ENCODE measurements at places on chromosomes 6 and 20.

- DNase-seq: peak; percentile 63
Observed at GRCh38 chr20:52972965-52973819, 1.0 kb downstream of the TSHZ2 start.

DNA sequence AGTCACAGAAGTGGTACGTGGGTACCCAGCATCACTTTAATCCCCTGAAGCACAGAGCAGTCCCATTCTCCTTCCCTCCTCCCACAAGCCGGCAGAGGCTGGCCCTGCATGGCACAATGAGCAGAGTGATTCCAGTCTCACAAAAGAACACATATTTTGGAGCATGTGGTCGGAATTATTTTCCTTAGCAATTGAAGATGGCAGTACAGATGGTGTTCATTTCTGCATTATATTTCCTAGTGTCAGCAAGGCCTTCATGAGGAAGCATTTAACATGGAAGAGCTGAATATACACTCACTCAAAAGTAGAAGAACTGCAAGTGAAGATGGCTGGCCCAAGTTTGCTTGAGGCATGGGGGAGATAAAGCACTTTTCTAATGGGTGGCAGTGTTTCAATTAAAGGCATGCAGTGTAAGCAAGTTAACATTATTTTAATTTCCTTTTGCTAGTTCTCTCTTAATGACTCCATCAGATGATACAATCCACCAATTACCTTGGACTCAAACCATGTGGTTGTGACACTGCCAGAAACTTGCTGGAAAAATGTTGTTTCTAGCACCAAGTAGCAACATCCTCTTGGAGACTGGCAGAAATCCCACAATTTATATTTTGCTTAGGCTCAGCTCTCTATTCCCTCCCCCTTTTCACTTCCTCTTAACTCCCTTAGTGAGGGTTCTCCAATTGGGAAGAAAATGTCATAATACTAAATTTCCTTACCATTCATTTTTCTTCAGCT, 74.4 kb downstream of the ARHGAP18 start:
- no peak for DNase-seq

- DNase-seq: no peak
Observed at GRCh38 chr20:33936656-33937055, 57.1 kb upstream of the RALY start.

DNA sequence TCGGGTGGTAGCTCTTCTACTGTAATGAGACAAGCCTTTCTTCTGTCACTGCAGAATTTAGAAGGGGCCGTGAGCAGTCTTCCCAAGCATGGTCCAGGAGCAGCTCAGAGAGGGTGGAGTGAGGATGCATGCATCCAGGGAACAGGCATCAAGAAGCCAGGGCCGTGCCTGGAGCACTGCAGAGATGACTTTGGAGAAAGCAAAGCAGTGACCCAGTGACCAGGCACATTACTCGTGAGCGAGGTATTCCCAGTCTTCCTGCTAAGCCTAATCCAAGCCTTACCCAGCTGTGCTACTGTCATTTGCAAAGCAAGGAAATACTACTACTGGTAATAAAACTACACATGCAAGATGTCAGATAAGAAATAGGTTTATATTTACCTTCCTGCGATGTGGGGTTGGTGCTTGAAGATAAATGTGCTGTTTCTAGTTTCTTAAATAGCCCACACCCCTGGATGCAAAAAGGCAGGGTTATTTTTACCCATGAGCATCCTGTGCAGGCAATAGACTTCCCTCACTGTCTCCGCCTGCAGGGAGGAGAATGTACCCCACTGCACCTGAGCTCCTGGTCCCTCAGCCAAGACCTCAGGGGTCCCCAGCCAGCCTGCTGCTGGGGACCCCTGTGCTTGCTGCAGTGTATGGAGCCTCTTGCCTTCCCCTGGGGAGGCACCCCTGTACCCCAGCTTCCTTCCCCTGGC, 62.9 kb downstream of the SSR1 start:
- no peak for DNase-seq

DNA sequence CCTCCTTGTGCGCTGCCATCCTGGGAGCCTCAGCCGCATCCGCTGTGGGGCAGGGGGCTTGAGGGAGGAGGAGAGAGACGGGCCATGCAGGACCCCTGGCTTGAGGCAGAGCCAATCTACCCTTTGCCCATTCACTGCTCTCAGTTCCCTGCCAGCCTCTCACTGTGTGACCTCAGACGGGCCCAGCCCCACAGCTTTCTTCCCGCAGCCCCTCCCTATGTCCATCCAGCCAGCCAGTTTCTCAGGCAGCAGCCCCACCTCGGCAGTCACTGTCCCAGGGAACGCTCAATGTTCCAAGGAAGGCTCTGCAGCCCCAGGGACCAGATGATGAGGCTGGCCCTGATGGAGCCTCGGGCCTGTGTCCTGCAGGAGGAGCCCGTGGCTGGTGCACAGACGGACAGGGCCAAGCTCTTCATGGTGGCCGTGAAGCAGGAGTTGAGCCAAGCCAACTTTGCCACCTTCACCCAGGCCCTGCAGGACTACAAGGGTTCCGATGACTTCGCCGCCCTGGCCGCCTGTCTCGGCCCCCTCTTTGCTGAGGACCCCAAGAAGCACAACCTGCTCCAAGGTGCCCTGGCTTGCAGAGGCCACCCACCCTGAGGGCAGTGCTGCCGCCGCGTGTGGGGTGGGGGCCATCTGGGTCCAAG, 3.9 kb upstream of the TNFRSF6B start:
- DNase-seq: no peak

GRCh38 chr20:57560554-57561355, at the start of gene PCK1:
TSS of gene PCK1 (plus strand) at chr20:57561110. CDS start at chr20:57561412, 302 bp downstream.
- DNase-seq: no peak

DNA sequence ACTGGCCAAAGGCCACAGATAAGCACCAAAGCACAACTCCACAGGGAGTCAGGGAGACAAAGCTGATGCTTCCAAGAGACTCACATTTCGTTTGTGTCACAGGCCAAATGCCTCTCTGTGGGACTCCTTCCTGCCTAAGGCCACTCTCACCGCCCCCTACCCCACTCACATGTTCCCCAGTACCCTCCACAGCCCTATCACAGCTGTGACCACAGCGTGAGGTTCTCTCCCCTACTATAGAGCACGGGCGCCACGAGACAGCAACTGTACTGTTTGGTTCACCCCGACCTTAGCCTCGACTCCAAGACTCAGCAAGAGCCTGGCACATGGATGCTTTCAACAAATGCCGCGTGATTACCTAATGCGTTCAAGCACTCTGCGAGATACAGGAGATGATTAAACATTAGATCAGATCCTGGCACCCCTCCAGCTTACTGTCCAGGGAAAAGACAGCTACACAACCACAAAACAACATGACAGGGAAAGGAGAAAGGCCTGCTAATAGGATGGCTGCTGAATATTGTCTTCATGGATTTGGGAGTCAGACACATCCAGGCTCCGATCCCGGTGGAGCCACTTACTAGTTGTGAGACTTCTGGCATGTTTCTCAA, 105.5 kb downstream of the AGPAT4 start:
- peak; percentile 50 for DNase-seq

DNA sequence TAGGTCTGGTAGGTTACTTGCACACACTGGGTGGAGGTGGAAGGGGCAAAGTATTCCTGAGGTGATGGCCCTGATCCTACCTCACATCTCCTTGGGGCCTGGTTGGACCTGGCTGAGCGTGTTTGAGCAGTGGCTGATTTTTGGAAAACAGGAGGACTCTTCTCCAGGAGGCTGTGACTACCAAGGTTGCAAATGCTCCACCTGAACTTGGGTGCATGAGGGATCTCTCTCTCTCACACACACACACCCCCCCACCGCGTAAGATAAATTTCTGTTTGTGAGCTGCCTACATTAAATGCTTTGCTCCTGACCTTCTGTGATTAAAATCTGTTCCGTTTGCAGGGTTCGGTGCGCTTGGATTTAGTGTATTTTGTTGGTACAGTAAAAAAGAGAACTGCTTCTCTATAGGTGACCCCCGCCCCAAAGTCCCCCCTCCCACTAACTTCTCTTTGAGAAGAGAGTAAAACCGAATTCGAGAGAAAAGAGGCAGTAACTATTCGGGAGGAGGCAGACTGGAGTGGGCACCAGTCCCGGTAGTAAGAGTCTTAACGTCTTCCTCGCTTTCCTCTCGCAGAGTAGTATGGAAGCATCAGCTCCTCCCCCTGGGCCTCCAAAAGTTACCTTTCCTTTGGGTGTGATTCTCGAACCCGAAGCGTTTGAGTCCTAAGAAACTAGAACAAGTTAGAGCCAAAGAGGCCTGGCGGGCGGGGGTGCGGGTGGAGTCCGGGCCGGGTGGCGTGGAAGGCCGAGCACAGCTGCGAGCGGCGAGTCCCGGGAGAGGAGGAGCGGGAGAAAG, 585 bp upstream of the DSE start:
- DNase-seq: no peak

DNA sequence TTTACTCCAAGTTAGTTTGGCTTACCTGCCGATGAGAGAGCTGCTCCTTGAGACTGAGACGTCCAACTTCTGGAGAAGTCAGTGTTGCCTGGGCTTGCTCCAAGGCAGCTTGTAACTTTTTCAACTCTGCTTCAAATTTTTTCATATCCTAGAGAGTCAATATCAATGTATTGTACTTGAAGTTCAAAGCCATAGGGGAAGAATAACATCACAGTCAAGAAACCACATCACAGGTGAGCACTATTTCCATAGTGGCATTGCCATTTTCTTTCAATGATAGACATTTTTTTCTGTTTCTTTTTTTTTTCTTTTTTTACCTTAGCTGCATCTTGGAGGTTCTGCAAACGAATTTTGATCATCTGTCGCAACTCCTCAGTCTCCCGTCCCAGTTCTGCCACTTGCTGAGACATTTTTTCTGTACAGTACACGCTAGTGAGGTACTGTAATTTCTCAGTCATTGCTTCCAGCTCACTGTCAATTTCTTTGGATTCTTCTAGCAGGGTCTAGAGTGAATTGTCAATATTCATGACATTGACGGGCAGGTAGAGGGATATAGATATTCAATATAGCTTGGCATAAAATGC, 326.7 kb downstream of the SYNE1 start:
- no peak for DNase-seq

DNA sequence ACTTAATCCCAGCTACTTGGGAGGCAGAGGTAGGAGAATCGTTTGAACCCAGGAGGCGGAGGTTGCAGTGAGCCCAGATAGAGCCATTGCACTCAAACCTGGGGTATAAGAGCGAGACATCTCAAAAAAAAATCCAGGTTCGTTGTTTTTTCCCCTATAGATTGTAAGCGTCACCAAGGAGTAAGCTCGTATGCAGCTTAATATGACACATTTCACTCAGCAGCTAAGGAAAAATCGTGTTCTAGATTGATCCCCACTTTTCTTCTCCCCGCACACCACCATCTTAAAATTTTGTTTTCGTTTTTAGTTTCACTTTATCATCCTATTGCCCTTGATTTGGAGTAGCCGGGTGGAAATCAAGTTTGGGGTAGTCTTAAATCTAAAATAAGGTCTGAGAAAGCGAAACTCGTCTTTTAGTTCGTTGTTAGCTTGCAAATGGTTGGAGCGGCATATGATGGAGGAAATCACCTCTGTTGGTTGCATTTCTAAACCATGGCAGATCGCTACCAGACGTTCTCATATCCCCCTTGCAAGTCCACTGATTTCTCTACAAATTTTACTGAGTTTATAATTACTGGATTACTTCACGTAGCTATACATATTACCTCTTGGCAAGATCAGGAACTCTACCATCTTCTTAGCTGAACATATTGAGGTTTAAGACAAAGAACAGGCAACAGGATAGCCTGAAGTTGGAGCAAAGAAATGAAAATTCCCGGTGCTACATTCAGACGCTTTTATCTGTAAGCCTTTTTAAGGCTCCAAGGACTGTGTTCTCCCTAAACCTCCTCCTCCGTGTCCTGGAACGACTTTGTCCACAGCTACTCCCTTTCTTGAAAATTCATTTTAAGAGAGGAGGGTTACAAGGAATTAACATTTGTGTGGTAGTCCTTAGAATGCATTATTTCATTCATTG, 91.1 kb upstream of the BTN3A2 start:
- no peak for DNase-seq

- no peak for DNase-seq
Observed at GRCh38 chr6:7176208-7176607, 68.4 kb downstream of the RREB1 start.

DNA sequence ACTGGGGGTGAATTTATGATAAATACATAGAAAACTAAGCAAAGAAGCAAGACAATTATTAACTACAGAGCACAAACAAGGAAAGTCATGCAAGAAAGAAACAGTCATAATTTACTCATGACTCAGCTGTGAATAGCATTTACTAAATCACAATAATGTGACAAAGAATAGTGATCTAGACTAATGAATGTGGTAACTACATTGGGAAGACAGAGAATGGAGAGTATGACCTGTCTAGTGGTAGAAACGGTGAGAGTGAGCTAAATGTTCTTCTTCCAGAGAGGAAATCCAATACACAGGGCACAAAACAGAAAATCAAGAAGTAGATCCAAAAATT, 153.5 kb upstream of the DST start:
- DNase-seq: no peak

- DNase-seq: peak; percentile 71
Observed at GRCh38 chr20:23340524-23340923, 10.1 kb upstream of the NXT1 start.

DNA sequence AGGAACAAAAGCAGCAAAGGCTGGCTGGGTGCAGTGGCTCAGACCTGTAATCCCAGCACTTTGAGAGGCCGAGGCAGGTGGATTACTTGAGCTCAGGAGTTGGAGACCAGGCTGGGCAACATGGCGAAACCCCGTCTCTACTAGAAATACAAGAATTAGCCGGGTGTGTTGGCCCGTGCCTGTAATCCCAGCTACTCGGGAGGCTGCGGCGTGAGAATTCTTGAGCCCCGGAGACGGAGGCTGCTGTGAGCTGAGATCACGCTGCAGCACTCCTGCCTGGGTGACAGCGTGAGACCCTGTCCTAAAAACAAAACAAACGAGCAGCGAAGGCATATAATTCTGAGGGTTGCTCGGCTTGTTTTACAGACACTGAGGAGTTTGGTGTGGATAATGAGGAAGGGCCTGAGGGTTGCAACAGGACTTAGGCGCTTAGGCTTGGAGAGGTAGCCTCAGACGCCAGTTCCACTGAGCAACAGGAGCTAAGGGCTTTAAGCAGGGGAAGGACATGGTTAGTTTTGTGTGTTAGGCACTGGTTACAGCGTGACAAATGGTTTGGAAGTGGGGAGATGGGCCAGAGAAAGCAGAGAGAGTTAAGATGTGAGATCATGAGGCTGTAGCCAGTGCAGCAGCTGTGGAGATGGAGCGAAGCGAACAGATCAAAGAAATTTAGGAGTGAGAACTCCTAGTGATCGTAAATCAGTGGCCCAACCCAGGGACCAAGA, 1.2 kb downstream of the MYH7B start:
- no peak for DNase-seq

- DNase-seq: no peak
Observed at GRCh38 chr6:146041282-146041681, 12.4 kb downstream of the GRM1 start.

DNA sequence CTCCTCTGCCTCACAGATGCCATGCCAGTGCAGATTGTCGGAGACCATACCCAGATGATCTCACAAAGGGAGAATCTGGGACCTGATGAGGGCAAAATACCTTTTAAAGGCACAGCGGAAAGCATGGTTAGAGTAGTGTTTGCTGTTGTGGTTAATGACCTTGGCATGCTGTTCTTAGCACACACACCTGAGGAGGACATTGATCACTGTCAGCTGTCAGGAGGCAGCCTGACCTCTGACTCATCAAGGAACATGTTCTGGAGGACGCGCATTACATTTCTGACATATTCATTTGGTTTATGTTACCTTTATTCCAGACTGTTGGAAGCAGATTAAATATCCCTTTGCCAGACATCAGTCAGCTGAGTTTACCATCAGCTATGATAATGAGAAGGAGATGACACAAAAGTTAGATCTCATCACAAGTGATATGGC, 57.1 kb downstream of the GOPC start:
- peak; percentile 14 for DNase-seq
